SJCRH30 (cell line): ENCODE measurements at places on chromosomes 4 and X. TPM values are rescaled to one million over a fixed set of nuclear protein-coding genes. Genes with fewer than 3 reads are reported as not detected.

DNA sequence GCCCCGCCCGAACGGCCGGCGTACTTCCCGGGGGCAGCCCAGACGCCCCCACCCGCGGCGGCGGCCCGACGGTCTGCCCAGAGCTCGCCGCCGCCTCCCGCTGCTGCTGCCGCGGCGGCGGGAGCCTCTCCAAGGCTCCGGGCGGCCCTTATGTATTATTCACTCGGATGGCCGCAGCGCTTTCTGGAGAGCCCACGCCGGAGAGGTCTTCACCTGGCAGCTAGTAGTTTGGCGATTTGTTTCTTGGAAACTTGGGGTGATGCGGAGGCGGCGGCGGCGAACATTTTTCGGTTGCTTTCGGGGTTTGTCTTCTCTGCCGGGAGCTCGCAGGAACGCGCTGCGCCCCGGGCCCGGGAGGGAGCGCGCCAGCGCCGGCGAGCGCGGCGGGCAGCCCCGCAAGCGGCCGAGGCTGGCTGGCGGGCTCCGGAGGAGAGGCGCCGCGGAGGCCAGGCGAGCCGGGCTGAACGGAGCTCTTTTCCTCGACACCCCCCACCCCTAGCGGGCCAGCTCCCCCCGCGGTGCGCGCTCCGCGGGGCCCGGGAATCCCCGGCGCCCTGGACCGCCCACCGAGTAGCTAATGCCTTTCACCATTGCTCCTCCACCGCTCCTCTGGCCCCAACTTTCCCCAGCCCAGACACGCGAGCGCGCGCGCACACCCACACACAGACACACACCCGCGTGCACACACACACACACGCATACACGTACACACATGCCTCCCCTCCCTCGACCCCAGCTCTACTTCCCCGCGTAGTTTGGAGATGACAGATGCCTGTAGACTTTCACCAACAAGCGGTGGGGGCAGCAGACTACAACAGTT is 113.5 kb downstream of the DHX15 start:
- peak; percentile 39 for DNase-seq
- H3K4me3 ChIP-seq, result peak overlapping the region; percentile 52
- no peak overlapping the region for H3K27ac ChIP-seq
- no peaks in the 10 kb centered on the region for H3K4me1 ChIP-seq
- H3K36me3 ChIP-seq, result no peaks in the 10 kb centered on the region
- peaks cover 21% of the 10 kb centered on the region for H3K27me3 ChIP-seq

DNA sequence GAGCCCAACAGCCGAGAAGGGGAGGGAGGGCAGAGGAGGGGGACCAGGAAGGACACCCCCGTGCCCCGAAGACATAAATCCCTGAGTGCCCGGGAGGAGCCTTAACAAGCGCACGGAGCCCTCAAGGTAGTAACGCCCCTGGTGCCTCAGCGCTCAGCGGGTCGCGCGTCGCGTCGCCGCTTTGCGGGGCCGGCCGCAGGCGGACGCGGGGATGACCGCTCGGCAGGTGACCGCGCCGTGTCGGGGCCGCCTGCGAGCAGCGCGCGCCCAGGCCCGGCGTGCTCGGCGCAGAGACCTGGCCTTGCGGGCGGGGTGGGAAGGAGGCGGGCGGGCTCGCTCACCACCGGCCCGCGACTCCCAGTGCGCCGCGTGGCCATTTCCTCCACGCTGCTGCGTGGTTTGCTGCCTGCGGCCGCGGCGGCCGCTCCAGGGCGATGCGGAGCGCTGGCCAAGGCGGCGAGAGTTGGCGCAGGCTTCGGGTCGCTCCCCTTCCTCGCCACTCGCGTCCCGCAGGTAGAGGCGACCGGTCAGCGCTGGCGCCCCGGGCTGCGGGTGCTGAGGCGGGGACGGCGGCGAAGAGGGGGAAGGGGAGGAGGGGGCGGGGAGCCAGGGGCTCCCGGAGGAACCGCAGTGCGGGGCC is 632 bp downstream of the CCSER1 start:
- no peaks in the 10 kb centered on the region for H3K27me3 ChIP-seq
- no peaks in the 10 kb centered on the region for H3K36me3 ChIP-seq
- 0 out of 2 replicates have a peak, but pooled peaks cover 3% of the 10 kb centered on the region for H3K4me1 ChIP-seq
- peak overlapping the region; percentile 62 for H3K4me3 ChIP-seq
- DNase-seq, result peak; percentile 17
- H3K27ac ChIP-seq, result no peak overlapping the region

DNA sequence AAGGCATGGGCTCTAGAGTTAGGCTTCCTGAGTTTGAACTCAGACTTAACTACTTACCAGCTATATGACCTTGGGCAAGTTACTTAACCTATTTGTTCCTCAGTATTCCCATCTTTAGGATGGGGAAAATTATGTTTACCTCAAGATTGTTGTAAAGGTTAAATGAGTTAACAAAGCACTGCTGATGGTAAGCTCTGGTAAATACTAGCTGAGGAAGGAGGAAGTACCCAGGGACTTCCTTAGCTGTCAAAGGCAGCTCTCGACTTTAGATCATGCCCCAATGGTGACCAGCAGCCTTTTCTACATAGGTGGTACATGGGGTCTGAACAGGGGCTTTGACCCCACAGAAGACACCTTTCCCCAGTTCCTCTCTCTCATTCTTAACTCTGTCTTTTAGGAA is 20.1 kb downstream of the ATP7A start:
- no peaks in the 10 kb centered on the region for H3K4me1 ChIP-seq
- H3K27ac ChIP-seq, result no peak overlapping the region
- no peak overlapping the region for H3K4me3 ChIP-seq
- no peaks in the 10 kb centered on the region for H3K27me3 ChIP-seq

GRCh38 chr4:148068065-148068911 is 336.4 kb downstream of the ARHGAP10 start:
- H3K27ac ChIP-seq, result no peak overlapping the region
- DNase-seq, result peak; percentile 24
- H3K27me3 ChIP-seq, result no peaks in the 10 kb centered on the region
- peaks cover 8% of the 10 kb centered on the region; the same call in 1 of the 2 replicates for H3K4me1 ChIP-seq
- H3K36me3 ChIP-seq, result 0 out of 2 replicates have a peak, but pooled peaks cover 4% of the 10 kb centered on the region

GRCh38 chrX:116009346-116009745 is 161.2 kb upstream of the AGTR2 start:
- no peaks in the 10 kb centered on the region for H3K27me3 ChIP-seq
- H3K4me1 ChIP-seq, result peaks cover 23% of the 10 kb centered on the region
- H3K4me3 ChIP-seq, result no peak overlapping the region
- DNase-seq, result no peak
- no peaks in the 10 kb centered on the region for H3K36me3 ChIP-seq

DNA sequence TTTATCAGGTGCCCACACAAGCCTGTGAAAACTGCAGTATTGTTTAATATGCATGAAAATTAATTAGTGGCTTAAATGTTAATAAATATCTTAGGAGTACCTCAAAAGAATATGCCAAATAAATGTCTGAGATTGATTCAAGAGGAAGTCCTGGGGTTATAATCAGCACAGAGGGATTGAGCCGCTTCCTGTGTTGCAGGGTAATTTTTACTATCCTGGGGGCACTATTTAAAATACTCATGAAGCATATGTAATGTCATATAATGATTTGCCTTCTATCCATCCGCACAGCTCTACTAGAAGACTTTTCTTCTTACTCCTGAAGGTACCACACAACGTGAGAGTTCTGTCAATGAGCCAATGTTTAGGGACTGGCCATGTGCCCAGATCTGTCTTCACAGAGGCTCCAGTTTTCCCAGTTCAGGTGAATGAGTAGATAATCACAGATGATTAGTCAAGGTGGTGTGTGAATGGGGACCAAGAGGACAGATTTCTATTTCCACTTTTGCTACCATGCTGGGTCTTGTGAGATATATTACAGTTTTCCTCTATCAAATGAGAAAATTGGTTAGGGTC is 233.3 kb downstream of the USP46 start:
- H3K27ac ChIP-seq, result no peak overlapping the region
- no peaks in the 10 kb centered on the region for H3K36me3 ChIP-seq
- no peaks in the 10 kb centered on the region for H3K27me3 ChIP-seq
- no peaks in the 10 kb centered on the region for H3K4me1 ChIP-seq
- no peak for DNase-seq
- no peak overlapping the region for H3K4me3 ChIP-seq

DNA sequence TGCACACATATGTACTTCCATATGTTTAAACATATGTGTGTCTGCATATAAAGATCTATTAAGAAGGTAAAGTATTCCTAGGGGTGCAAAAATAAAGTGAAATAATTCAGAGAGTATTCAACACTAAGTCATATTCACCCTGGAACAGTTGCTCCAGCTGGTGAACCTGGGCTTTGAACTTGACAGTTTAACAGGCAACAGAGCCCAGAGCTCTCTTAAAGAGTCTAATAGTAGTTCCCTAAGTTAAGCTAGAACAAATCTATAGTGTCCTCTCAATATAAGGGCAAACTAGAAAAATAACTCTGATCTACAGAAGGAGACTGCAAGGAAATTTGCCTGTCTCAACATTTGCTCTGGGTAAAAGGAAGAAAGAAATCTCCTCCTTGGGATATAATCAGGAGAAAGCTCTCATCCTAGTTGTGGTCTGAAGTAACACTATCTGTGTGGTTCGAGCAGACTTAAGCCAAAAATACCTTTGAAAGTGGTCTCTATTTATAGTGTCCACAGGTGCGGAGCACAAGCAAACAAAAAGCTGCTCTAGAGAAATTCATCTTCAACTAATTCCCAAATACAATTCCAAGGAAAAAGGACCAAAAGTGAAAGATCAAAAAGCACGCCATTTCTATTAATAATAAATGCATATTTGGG is 29.9 kb downstream of the VEGFC start:
- DNase-seq, result no peak
- H3K4me1 ChIP-seq, result peaks cover 3% of the 10 kb centered on the region; the same call in 1 of the 2 replicates
- H3K4me3 ChIP-seq, result no peak overlapping the region

DNA sequence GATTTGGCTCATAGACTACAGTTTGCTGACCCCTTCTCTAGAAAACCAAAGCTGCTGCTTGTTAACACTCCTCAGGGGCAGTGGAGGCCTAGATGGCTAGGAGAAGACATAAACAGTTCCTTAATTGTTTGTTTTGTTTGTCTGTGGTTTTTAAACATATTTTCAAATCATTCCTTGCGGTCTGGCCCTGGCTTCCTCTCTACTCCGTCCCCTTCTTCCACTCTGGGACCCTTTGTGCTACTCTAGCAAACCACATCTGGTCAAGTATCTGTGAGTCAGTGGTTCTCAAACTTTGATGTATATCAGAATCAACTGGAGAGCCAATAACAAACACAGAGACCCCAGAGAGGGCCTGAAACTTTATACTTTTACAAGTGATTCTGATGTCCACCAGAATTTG is 36.1 kb downstream of the FRMPD4 start:
- no peak overlapping the region for H3K4me3 ChIP-seq
- DNase-seq, result no peak
- H3K27ac ChIP-seq, result no peak overlapping the region
- no peaks in the 10 kb centered on the region for H3K27me3 ChIP-seq
- H3K36me3 ChIP-seq, result no peaks in the 10 kb centered on the region
- H3K4me1 ChIP-seq, result no peaks in the 10 kb centered on the region

DNA sequence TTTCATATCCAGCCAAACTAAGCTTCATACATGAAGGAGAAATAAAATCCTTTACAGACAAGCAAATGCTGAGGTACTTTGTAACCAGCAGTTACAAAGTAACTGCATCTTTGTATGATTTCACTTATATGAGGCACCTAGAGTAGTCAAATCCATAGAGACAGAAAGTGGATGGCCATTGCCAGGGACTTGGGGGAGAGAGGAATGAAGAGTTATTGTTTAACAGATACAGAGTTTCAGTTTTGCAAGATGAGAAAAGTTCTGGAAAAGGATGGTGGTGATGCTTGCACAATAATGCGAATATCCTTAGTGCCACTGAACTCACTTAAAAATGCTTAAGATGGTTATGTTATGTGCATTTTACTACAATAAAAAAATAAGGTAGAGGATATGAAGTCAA is 58.4 kb upstream of the VCX start:
- no peaks in the 10 kb centered on the region for H3K27me3 ChIP-seq
- no peak overlapping the region for H3K27ac ChIP-seq
- no peaks in the 10 kb centered on the region for H3K36me3 ChIP-seq
- no peak overlapping the region for H3K4me3 ChIP-seq
- no peak for DNase-seq
- no peaks in the 10 kb centered on the region for H3K4me1 ChIP-seq

GRCh38 chrX:38426785-38427184 is 74.4 kb downstream of the OTC start:
- H3K27me3 ChIP-seq, result no peaks in the 10 kb centered on the region
- peak; percentile 22 for DNase-seq
- no peaks in the 10 kb centered on the region for H3K4me1 ChIP-seq
- no peak overlapping the region for H3K27ac ChIP-seq
- no peak overlapping the region for H3K4me3 ChIP-seq
- H3K36me3 ChIP-seq, result no peaks in the 10 kb centered on the region

GRCh38 chrX:102658556-102658955 is 7.3 kb downstream of the GPRASP1 start:
- H3K36me3 ChIP-seq, result no peaks in the 10 kb centered on the region
- H3K27ac ChIP-seq, result no peak overlapping the region
- no peaks in the 10 kb centered on the region for H3K27me3 ChIP-seq
- no peak overlapping the region for H3K4me3 ChIP-seq
- no peak for DNase-seq
- H3K4me1 ChIP-seq, result no peaks in the 10 kb centered on the region

DNA sequence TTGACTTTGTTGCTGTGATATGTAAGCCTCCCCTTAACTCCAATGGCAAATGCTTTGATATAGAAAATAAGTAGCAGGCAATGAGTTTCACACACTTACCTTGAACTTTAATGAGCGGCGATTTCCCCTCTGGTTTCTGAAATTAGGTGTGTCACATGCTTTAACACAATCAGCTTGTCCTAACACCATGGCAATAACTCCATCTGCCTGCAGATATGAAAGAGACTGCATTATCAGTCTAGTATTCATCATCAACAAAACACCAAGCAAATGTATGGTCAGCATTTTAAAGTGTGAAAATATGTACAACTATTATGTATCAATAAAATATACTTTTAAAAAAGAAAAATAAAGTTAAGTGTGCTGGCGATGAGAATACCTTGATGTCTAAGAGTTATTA is 128.8 kb upstream of the FAM9B start:
- H3K4me1 ChIP-seq, result peaks cover 36% of the 10 kb centered on the region
- no peak overlapping the region for H3K4me3 ChIP-seq
- no peaks in the 10 kb centered on the region for H3K27me3 ChIP-seq
- H3K36me3 ChIP-seq, result no peaks in the 10 kb centered on the region

DNA sequence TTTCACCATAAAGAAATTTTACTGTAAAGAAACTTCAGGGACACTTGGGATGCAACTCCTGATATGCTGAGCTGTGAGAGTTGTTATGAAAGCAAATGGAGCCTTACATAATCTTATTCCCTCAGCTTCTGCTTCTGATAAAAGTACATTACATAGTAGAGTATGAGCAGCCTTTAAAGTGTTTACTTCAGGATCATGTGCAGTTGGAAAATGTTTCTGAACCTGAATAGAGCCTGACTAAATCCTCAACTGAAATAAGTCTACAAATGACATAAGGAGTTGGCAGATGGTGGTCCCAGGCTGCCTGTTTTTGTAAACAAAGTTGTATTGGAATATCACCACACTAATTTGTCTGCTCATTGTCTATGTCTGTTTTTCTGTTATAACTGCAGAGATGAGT is 19.3 kb downstream of the RASSF6 start:
- no peaks in the 10 kb centered on the region for H3K36me3 ChIP-seq
- no peak overlapping the region for H3K27ac ChIP-seq
- no peaks in the 10 kb centered on the region for H3K27me3 ChIP-seq

Gene OTC
- total RNA-seq, result not detected in 2 replicates

Gene PTCHD1
- 0.43 and 0.58 TPM in 2 replicates for total RNA-seq

Gene NRK
- 23.7 and 27.7 TPM in 2 replicates for total RNA-seq

Gene ANOS1
- not detected in 2 replicates for total RNA-seq

Gene PNMA6A
- not detected in 2 replicates for total RNA-seq

Gene SHOX
- total RNA-seq, result not detected in 2 replicates

Gene ZNF732
- not detected in 2 replicates for total RNA-seq

Gene PRSS12
- total RNA-seq, result 8.2 and 9.9 TPM in 2 replicates
